ENCODE measurements at places on chromosomes 3 and 15.

GRCh38 chr3:101518421-101518871, 5.4 kb upstream of the SENP7 start:
- no peak for DNase-seq

DNA sequence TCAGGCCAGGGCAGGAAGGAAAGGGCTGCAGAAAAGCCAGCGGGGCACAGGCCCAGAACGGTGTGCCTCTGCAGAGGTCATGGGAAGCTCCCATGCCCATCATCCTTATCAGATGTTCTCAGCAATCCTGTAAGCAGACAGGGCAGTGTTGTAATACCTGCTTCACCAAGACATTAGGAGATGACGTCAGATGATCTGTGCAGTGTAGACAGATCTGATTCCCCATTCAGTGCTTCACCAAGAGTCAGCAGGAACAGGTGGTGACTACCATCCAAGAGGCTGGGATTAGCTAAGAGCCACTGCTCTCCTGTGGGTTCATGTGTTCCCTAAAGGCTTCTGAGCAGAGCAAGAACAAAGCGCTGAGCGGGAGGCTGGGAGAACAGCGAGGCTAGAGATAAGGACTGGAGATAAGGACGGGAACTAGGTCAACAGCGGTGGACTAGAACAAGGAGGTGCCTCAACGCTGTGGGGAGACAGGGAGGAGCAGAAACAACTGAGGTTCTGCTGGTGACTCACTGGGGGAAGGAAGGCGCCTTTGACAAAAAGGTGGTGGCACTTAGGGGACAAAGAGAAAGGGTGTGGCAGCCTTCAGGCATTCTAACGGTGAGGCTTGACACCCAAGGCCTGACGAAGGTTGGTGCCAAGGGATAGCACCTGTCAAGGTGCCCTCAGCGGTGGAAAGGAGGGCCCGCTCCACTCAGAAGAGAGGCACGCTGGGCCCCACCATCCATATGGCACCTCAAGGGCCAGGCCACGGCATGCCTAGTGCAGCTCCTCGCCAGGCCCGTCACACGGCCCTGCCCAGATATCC, 28.4 kb downstream of the CCDC12 start:
- DNase-seq = peak; percentile 59

- no peak for DNase-seq
These were observed 18.6 kb downstream of the WHAMM start for GRCh38 chr15:82828075-82828474.

DNA sequence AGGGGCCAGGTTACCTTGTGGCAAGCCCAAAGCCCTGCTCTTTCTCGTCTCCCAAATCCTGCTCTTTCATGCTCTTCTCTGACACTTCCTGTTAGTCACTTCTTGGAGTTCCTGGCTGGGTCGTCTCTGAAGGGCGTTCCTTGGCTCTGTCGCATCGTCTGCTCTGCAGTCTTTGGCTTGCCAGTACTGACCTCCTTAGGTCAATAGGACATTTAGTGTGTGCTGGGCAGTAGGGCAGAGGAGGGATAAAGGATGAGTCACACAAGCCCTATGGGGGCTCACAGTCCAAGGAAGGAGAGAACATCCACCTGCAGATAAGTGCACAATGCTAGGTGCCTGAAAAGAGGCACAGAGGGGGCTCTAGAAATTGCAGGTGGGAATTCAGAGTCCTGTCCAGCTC, 87.5 kb downstream of the FAM43A start:
- DNase-seq = no peak

DNA sequence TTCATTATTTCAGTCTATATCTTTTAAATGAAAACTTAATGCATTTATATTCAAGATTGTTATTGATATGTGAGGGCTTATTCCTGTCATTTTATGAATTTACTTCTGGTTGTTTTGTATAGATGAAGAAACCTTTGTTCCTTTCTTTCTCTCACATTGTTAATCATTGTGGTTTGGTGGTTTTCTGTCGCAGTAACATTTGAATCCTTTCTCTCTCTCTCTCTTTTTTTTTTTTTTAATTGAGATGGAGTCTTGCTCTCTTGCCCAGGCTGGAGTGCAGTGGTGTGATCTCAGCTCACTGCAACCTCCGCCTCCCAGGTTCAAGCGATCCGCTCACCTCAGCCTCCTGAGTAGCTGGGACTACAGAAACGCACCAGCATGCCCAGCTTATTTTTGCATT, 22.1 kb downstream of the AGBL1 start:
- DNase-seq = no peak

DNA sequence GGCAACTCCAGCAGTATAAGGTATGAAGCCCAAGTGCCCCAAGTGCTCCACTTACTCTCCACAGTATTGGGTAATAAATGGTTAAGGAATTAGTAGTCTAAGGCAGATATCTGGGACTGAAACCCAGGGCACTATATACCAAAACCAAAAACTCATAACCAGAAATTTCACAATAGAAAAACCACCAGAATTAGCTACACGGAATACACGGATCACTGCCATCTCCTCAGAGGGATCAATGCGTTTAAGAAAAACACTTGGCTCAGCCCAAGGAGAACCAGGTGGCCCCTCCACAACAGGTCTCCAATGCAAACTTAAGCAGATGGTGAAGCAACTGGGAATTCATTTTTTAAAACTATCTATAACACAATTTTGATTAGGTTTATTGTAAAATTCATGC, 83.6 kb downstream of the FAIM start:
- DNase-seq = no peak

Measured in KBM-7 (cell line).